ENCODE measurements at places on chromosomes 16 and 17.

DNA sequence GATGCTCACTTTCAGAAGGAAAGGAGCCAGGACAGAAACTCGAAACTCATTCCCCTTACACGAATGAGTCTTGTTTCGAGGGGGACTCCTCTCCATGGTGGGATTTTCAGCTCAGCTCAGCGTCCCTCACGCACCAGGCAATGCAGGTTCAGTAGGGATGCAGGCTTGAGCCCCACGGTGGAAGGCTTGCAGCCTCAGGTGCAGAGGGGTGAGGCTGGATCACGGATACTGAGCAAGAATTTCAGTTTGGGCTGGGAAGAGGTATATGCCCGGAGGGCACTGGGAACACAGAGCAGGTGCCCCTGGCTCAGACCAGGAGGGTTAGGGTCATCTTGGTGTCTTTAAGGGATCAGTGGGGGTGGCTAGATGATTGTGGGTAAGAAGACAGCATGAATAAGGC lies 344.9 kb upstream of the TNRC6C start:
- DNase-seq, result no peak

- DNase-seq, result no peak
These were observed 17.9 kb downstream of the MT1X start for GRCh38 chr16:56700195-56700594.

- no peak for DNase-seq
These were observed 33.9 kb downstream of the ZNF469 start for GRCh38 chr16:88416686-88417085.

- DNase-seq, result no peak
These were observed 98.0 kb upstream of the DYNLRB2 start for GRCh38 chr16:80442779-80443178.

DNA sequence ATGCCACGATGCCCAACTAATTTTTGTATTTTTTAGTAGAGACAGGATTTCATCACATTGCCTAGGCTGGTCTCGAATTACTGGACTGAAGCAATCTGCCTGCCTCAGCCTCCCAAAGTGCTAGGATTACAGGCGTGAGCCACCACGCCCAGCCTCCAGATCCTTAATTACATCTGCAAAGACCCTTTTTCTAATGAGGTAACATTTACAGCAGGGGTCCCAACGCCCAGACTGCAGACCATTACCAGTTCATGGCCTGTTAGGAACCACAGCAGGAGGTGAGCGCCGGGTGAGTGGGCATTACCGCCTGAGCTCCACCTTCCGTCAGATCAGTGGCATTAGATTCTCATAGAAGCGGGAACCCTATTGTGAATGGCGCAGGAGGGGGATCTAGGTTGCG lies 4.0 kb upstream of the RAB11FIP4 start:
- DNase-seq, result no peak

DNA sequence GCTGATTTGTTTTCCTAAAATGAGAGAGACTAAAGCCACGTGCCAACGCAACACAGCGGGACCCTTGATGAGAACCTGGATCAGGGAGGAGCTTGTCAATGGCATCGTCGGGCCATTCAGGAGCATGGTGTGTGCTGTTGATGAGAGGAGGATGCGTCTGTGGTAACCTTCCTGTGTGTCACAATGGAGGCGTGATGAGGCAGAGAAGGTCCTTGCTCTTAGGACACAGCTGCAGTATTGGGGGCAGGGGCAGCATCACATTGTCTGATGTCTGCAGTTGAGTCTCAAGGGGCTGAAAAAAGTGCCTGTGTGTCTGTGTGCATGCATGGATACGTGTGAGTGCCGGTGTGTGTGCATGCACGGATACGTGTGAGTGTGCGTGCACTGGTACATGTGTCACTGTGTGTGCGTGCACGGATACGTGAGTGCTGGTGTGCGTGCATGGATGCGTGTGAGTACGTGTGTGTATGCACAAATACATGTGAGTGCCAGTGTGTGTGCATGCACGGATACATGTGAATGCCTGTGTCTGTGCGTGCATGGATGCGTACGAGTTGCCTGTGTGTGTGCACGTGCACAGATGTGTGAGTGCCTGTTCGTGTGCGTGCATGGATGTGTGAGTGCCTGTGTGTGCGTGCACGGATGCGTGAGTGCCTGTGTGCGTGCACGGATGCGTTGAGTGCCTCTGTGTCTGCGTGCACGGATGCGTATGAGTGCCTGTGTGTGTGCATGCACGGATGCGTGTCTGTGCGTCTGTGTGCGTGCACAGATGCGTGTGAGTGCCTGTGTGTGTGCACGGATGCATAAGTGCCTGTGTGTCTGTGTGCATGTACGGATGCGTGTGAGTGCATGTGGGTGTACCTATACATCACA lies 39.3 kb downstream of the BAIAP2 start:
- no peak for DNase-seq

DNA sequence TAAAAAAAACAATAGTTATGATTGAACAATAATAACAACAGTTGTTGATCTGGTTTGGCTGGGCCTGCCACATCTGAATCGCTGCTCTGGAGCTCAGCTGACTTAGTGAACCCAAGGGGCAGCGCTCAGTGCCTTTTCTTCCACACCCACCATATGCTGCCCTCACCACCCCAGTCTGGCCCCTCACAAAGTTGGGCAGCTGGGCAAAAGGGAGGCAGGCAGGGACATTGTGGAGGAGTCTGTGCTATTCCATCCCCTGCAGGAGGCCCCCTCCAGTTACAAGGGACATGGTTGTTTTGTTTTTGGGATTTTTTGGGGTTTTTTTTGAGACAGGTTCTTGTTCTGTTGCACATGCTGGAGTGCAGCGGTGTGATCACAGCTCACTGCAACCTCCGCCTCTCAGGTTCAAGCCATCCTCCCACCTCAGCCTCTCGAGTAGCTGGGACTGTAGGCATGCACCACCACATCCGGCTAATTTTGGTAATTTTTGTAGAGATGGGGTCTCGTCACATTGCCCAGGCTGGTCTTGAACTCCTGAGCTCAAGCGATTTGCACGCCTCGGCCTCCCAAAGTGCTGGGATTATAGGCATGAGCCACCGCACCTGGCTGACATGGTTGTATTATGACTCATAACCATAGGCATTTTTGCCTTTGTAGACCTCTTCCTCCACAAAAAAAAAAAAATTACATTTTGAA lies 8.6 kb upstream of the PECAM1 start:
- no peak for DNase-seq

- no peak for DNase-seq
These were observed 38.3 kb upstream of the AKAP1 start for GRCh38 chr17:57046749-57047148.

GRCh38 chr17:72034000-72034399 lies 86.8 kb upstream of the SOX9 start:
- no peak for DNase-seq

DNA sequence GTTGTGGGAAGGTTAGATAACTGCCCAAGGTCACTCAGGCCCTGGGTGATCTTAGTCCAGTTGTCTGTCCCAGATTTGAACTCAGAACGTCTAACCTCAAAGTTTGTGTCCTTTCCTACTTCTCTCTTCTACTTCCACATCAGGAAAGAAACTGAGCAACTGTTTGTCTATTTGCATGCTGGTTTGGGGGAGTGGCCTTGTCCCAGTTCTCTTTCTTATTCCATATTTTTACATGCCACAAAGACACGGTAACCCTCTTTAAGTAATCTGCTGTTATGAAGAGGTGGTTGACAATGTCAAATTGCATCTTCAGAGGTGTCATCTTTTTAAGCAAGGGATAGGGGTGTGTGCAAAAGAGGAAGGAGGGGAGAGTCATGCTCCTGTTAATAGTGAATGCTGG lies 432.5 kb downstream of the HS3ST3B1 start:
- no peak for DNase-seq

- DNase-seq, result no peak
These were observed 9.8 kb downstream of the CRK start for GRCh38 chr17:1446201-1446600.

DNA sequence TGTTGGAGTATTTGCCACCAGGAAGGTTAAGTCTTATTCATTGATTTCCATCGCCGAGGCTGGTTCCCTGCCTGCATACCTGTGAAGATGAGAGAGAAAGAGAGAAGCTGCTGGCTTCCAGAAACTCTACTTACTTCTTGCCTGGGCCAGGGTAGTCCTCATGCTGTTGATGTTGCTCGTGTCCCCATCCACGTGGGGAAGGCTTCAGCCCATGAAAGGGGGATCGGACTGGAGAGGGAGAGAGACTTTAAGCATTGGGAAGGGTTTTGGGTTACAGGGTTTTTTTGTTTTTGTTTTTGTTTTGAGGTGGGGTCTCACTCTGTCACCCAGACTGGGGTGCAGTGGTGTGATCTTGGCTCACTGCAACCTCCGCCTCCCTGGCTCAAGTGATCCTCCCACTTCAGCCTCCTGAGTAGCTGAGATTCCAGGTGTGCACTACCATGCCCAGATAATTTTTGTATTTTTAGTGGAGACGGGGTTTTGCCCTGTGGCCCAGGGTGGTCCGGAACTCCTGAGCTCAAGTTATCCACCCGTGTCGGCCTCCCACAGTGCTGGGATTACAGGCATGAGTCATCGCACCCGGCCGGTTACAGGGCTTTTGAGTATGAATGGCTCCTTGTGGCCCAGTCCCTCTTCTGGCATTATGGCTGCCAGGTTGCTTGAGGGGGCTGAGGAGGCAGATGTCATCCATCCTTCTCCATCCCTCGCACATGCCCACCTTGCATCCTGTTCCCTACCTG lies 26.6 kb downstream of the ITGB3 start:
- DNase-seq, result no peak

DNA sequence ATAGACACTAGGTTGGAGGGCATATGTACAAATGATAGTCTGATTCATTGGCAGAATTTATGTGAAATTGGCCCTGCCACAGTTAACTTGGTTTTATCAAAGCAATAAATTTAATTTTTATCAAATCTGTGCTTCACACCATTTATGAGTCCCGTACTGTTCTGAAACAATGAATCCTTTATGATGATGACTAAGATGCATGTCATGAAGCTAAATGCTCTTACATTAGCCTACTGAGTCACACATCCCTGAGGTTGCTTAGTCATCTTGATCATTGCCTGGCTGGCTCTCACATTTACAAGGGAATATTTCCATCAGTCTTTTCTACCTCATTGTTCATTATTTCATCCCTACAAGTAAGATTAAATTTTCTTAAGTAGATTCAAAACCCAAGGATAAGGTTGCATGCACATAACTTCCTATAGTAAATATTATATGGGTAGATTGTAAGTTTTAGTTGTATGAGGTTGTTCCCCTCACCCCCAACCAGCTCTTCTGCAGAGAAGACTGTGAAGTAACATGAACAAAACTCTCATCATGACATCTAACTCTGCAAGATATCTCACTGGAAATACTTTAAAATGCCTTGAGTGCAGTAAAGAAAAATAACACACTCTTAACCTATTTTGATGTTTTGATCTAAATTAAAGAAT lies 170.7 kb downstream of the CYB561 start:
- peak; percentile 87 for DNase-seq

DNA sequence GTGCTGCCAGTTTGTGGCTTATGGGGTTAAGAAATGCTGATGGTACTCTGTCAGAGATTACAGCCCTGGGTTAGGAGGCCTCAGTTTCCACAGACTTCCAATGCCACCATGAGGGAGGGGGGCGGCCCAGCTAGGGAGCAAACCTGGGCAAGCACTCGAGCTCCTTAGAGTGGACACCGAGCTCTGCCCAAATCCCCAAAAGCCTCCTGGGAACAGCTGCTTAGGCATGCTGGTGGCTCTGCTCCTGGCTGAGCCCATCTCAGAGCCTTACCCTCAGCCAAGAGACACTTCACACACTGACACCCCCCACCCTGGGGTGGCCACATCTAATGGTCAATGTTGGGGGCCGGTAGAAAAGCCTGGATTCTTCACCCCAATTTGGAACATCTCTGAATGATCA lies 66.1 kb downstream of the C16orf78 start:
- no peak for DNase-seq

GRCh38 chr17:57622683-57623433 lies 122.2 kb downstream of the CCDC182 start:
- DNase-seq, result peak; percentile 75

DNA sequence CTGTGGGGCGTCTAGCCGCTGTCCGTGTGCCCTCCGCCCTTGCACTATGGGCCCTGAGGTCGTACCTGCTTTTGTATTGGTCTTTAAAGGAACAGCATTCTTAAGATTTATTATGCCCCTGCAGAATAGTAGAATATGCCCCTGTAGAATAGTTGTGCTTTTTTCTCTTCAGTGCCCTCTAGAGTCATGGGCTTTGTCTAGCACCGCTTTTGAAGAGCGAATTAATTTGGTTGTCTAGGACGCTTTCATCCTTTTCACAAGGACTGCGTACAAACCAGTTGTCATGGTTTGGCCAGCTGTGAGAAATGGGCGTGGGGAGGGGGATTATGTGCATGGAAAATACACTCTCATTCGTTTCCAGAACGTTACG lies 621 bp downstream of the CEP95 start:
- DNase-seq, result peak; percentile 65

GRCh38 chr17:7122381-7122780 lies 7.8 kb upstream of the ASGR2 start:
- no peak for DNase-seq

- peak; percentile 26 for DNase-seq
These were observed 4.2 kb downstream of the GIT1 start for GRCh38 chr17:29585080-29585751.

- no peak for DNase-seq
These were observed 488 bp downstream of the SPSB3 start for GRCh38 chr16:1781758-1782407.

- no peak for DNase-seq
These were observed 24.9 kb downstream of the TPSD1 start for GRCh38 chr16:1280783-1281182.

DNA sequence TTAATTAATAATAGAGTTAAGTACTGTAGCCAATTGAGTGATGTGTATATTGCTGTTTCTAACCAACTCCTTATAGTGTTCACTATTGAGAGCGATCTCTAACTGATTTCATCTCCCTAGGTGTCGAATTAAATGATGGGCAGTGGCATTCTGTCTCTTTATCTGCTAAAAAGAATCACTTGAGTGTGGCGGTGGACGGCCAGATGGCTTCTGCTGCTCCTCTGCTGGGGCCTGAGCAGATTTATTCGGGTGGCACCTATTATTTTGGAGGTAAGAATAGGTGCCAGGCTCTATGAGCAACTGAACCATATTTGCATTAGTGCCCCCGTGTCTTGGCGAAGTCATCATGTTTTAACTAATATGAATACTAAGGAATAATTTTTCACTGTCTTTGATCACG lies 184.6 kb downstream of the CNTNAP4 start:
- DNase-seq, result no peak

GRCh38 chr17:40124279-40125141 lies 2.7 kb downstream of the MSL1 start:
- no peak for DNase-seq

GRCh38 chr16:84999200-84999599 lies 12.1 kb downstream of the ZDHHC7 start:
- DNase-seq, result no peak

Measured in HTR-8/SVneo (cell line).